ENCODE measurements at places on chromosomes 1 and 21.

GRCh38 chr1:188295157-188295556 is 1466.4 kb downstream of the PLA2G4A start:
- no peak for DNase-seq

DNA sequence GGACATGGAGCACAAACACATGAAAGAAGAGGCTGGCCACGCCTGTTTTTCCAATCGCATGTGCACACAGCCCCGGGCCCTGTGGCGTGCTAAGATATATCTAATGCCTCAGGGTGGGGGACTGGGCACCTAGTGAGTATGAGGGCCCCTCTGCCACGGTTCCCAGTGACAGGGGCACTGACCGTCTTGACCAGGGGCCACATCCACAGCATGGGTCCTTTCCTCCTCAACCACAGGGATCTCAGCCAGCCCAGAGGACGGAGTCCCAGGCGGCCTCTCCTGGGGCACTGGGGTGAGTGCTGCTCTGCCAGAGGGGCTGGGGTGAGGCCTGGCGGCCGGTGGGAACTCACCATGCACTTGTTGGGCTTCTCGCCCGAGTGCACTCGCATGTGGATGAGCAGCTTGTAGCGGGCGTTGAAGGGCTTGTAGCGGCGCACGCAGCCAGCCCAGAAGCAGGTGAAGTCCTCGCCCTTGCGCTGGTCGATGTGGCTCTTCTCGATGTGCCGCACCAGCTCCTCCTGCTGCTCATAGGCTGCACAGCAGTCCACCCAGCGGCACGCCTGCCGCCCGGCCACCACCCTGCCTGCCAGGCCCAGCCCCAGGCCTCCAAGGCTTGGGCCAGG is 134.7 kb downstream of the DMRTB1 start:
- no peak for DNase-seq

DNA sequence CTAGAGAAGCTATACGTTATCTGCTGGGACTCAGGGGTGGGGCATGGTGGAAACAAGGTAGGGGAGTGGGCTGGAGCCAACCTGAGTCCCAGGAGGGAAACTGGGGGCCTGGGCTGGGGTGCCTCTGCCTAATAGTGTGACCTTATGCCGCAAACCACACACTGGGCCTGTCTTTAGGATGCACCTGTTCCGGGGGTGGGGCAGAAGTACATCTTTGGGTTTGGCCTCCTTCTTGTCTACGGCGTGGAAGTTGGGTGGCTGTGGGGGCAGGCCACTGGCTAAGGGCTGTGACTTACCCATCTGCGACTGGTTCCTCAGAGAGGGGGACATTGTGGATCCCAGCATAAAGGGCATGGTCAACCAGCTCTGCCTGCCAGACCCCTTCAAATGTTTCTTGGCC is 44.2 kb downstream of the FAAH start:
- no peak for DNase-seq

GRCh38 chr1:27436204-27437159 is 44.1 kb downstream of the GPR3 start:
- DNase-seq, result no peak

DNA sequence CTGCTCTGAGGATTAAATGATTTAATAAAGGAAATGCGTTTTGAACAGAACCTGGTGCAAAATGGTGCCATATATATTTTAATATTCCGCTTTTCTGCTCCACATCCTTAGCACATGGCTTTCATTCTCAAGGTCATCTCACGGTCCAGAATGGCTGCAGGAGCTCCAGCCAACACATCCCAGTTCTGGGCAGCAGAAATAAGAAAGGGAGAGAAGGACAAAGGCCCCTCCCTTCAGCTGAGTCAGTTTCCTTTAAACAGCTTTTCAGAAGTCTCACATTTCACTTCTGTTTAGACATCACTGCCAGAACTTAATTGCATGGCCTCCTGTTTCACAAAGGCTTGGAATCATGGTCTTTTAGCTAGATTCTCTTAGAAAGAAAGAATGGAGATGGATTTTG is 75.2 kb upstream of the LRRN2 start:
- no peak for DNase-seq

DNA sequence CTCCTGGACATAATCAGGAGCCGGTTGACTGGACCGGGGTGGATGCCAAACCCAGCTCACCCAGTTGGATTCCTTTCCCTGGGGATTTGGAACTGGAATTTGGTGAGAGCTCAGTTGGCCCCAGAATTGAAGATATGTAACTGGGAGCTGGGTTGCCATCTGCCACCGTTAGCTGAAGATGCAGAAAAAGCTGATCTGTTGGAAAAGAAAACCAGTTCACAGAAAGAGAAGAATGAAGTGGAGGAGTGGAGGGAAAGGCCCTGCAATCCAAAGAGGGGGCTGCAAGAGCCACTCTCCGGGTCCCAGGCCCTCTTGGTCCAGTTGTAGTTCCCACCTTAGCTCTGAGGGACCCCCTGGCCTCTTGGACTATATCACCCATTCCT is 16.0 kb downstream of the TEX35 start:
- no peak for DNase-seq

- DNase-seq, result no peak
Observed at GRCh38 chr1:227764019-227764391, 28.8 kb downstream of the SNAP47 start.
